ENCODE measurements at places on chromosomes 2 and 18.

- DNase-seq = peak; percentile 61
Measured at GRCh38 chr2:55887901-55888624, 35.5 kb downstream of the EFEMP1 start.

DNA sequence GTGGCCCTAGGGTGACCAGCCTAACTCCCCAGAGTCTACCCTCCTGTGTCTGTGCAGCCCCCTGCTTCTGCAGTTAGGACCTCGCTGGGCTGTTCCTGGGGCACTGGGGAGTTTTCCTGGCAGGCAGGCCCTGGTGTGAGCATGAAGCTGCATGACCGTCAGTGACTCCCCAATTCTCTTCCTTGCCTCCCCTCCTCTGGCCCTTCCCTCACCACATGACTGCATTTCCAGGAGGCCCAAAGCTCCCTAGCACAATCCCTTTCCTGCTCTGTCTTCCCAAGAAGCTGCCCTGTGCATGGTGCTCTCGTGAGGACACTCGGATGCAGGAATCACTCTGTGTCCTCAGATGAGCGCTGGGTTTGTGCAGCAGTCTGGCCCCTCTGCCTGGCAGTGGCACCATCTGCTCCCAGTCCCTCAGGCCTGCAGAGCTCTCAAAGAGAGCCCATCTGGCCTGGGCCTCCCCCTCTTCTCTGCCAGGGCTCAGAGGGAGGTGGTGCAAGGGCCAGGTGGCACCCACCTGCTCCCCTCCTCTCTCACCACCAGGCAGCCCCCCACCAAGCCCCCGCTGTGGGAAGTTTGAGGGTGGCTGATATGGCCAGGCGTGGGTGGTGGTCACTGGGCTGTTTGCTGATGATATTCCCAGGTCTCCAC, 125.6 kb upstream of the HS6ST1 start:
- DNase-seq = no peak

- DNase-seq = no peak
Measured at GRCh38 chr2:233039212-233039845, 6.9 kb downstream of the NEU2 start.

DNA sequence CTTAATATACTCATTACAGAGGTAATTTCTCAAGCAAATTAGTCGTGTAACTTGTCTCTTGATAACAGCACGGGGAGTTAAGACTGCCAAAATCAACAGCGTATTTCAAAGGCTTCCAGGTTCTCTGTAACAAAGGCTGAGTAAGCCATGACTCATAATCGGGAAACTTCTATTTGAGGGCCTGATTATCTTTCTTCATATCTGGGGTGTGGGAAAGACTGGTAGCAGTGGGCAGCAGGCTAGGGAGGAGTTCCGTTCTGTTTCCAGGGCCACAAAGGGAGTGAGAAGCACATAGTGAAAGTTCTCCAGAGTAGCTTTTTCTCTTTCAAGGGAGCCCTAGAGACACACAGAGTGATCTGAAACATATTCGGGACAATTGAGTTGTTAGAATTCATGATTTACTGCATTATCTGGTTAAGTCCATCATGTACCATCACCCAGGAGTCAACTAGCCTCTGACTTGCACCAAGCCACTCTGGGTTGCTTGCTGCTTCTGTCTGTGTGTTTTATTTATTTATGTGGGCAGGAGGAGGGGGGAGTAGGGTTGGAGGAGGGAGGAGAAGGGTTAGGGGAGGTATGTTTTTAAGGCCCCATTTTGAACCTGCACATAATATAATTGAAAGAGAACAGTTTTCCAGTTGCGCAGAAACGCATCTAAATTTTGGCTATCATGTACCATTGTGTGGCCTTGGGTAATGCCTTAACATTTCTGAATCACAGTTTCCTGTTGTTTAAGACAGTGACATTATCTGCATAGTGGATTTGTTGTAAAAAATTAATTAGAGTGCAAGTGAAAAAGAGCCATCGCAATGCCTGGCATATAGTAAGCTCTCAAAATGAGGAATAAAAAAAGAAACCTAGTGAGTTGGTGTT, 80.5 kb upstream of the ITPRID2 start:
- DNase-seq = peak; percentile 41

DNA sequence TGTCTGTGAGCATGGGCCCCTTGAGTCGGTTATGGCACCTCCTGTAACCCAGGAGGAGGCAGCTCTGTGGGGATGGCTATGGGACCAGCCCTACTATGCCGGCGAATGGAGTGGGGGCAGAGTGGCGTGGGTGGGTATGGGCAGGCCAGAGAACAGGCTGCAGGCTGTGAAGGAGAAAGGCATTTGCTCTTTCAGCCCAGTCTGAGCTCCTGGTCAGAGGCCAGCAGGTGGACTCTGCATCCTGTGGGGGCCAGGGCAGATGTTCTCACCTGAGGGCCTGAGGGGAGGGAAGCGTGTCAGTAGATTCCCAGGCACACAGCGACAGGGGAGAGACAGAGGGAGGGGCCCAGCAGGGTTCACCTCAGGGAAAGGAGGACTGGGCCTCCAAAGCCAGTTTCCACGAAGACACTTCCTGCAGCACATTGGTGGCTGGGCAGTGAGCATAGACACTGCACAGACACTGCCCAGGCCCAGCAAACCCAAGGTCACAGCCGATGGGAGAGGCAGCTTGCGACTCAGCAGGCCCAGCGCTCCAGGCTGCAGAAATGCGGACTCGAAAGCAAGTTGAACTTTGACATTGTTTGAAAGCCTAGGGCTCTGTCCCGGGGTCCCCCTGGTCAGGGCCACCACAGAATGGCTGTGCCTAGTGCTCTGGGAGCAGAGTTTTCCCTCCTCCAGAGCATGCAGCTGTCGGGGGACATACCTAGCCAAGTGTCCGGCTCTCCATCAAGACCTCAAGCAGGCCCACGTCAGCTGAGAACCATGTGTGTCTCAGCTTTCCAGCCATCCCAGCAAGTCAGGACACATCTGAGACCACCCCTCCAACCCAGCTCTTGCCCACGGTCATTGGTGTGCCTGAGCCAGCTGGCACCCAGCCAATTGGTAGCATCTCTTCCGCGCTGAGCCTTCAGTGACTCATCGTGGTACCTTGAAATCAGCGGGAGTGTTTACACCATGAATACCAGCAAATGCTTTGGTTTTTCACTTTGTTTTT, 53.8 kb downstream of the TGOLN2 start:
- DNase-seq = peak; percentile 76

- DNase-seq = peak; percentile 49
Measured at GRCh38 chr2:8684540-8684877, 2.7 kb downstream of the ID2 start.

DNA sequence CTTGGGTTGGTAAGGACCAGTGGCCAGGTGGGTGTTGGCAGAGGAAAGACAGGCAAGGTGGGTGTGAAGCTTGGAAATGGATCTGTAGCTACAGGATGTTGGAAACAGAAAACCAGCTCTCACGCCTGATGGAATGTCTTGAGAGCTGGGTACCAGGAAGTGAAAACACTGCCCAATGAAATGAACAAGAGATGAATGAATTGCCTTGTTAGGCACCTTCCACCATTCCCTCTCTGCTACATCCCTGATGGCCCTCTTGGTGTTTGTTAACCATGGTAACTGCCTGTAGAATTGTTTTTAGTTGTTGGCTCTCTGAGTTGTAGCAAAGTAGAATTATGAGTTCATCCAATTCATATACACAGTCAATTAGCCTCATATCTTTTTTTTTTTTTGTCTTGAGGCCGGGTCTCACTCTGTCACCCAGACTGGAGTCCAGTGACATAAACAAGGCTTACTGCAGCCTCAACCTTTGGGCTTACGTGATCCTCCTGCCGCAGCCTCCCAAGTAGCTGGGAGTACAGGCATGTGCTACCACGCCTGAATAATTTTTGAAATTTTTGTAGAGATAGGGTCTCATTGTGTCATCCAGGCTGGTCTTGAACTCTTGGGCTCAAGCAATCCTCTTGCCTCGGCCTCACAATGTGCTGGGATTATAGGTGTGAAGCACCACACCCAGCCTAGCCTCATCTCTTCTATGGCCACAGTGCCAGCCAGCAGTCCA, 9.5 kb downstream of the KCMF1 start:
- no peak for DNase-seq

GRCh38 chr2:22967756-22968155, 417.2 kb upstream of the KLHL29 start:
- no peak for DNase-seq

DNA sequence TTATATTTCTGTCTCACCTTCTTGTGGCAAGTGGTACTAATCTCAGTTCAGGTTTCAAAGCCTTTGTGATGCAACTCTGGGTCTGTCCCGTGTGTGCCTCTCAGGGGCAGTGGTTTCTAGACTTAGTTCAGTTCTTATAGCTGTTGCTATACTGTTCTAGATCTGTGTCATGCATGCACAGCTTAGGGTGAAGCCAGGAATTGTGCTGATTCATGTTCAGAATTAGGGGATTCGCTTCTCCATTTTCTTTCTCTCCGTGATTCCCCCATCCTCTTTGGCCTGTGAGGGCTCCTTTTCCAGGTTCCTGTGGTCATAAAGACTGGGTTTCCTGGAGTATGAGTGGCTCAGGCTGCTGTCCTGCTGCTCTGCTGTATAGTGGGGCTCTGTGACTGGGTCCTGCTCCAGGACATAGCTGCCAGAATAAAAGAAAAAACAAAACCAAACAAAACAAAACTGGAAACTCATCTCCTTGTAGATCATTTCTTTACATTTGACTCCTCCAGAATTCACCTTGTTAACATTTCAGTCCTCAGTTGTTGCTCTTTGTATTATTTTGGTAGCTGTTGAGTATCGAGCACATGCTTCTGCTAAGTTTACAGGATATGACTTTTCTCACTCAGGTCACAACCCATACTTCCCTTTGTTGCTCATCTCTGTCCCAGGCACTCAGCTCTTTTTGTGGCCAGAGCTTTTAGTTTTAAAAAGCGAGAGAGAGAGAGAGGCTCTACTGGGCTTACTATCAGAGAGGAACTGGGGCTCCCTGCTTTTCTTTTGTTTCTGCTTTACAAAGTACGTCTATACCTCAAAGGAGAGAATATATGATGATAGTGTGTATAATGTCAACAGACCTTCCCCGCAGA, 34.2 kb downstream of the CERS6 start:
- DNase-seq = peak; percentile 32

GRCh38 chr2:98601532-98602132, 6.7 kb downstream of the COA5 start:
- DNase-seq = peak; percentile 18

- DNase-seq = no peak
Measured at GRCh38 chr2:37625796-37626571, 45.5 kb downstream of the CDC42EP3 start.

DNA sequence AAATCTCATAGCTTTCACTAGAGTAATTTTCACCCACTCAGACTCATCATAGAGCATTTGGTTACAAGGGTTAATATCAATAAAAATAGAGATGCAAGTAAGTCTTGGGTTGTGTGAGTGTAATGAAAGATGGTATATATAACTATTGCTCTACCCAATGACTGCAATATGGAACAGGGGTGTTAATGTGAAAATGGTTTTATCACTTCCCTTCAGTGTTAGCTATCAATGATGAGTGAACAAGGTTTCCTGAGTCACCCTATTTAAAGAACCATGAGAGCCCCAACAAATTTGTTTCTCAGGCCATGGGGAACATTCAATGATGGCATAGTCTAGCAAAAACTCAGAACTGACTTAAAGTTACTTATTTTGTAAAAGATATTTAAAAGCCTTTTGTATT, 1133.6 kb upstream of the ZEB2 start:
- no peak for DNase-seq

- DNase-seq = no peak
Measured at GRCh38 chr2:39512434-39512935, 75.4 kb upstream of the MAP4K3 start.

GRCh38 chr2:182946958-182947369, 80.5 kb upstream of the FRZB start:
- no peak for DNase-seq

GRCh38 chr18:1232867-1233266, 328.2 kb downstream of the ADCYAP1 start:
- no peak for DNase-seq

DNA sequence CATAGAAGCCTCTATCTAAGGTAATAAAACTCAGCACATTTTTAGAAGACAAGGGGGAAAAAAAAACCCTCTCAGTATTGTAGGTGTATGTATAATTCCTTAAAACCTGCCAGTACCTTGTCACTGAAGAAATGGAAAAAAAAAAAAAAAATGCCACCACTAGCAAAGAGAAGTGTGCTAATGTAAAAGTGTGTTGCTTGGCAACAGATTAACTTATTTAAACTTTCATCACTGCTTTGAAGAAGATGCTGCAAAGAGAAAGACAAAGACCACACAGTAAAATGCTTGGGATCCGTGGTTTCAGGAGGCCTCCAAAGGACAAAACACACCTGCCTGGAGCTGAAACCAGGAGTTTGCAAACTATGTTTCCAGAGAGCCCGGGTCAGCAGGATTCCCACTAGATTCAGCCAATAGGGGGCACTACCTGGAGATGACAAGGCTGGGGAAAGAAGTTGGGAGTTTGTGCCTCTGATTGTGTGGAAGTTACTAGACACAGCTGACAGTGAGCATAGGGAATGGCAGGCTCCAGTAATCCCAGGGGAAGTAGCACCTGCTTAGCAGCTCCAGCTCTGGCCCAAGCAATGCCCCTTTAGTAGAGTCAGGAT, 169.1 kb upstream of the TRIB2 start:
- DNase-seq = no peak

- no peak for DNase-seq
Measured at GRCh38 chr2:140200764-140201163, 1420.6 kb upstream of the NXPH2 start.

GRCh38 chr2:171995586-171995985, 4.2 kb upstream of the METAP1D start:
- DNase-seq = no peak

GRCh38 chr2:96993367-96993766, 7.0 kb upstream of the FAM178B start:
- DNase-seq = no peak

DNA sequence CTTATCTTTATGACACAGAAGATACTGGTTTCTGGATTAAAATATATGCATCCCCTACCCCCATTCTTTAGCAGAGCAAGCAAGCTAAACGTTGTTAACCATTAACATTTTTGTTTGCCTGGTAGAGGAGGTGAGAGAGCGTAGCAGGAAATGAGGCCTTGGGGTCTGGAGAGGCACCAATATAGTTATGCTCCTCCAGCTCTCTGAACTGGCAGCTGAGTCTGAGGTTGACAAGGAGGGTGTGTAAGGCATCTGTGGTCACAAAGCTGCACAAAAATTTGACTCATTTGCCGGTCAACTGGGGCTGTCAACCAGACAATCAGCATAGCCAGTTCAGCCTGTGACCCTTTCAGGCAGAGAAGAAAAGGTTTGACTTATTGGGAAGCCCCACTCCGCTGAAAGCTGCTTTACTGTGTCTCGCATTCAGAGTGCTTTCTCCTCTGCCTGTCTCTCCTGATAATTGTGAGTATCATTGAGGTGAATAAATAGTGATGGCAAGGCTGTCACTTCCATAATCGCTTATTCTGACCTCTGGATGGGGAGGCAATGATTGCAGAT, 647.5 kb upstream of the SETBP1 start:
- DNase-seq = no peak

- peak; percentile 72 for DNase-seq
Measured at GRCh38 chr2:120576509-120577474, 158.9 kb upstream of the GLI2 start.

DNA sequence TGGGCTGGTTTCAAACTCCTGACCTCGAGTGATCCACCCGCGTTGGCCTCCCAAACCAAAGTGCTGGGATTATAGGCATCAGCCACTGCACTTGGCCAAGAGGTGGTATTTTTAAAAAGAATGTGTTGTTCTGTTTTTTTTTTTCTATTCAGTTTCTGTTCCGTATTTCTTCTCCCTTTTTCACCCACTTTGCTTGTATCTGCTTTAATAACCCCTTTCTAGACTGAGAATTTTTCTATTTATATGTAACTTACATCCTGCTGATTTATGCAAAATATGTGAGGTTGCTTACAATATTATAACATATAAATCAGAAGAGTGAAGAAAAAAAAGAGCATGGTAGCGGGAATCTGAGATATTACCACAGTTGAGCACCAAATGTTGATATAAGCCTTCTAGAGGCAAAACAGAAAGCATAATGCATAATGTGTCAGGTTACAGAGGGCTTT, 17.2 kb upstream of the LYPD6B start:
- no peak for DNase-seq

Data from fibroblast of skin of scalp (primary cell).